ENCODE measurements at places on chromosomes 13 and 19.
A peak's percentile ranks its signal among the peaks of the same experiment; 100 is the strongest.

GRCh38 chr13:44396701-44397580 lies 23.3 kb downstream of the SERP2 start:
- DNase-seq: no peak

- DNase-seq: no peak
Measured at GRCh38 chr19:46984077-46985010, 35.3 kb upstream of the NPAS1 start.

- no peak for DNase-seq
Measured at GRCh38 chr19:51295382-51296126, 15.9 kb upstream of the IGLON5 start.

DNA sequence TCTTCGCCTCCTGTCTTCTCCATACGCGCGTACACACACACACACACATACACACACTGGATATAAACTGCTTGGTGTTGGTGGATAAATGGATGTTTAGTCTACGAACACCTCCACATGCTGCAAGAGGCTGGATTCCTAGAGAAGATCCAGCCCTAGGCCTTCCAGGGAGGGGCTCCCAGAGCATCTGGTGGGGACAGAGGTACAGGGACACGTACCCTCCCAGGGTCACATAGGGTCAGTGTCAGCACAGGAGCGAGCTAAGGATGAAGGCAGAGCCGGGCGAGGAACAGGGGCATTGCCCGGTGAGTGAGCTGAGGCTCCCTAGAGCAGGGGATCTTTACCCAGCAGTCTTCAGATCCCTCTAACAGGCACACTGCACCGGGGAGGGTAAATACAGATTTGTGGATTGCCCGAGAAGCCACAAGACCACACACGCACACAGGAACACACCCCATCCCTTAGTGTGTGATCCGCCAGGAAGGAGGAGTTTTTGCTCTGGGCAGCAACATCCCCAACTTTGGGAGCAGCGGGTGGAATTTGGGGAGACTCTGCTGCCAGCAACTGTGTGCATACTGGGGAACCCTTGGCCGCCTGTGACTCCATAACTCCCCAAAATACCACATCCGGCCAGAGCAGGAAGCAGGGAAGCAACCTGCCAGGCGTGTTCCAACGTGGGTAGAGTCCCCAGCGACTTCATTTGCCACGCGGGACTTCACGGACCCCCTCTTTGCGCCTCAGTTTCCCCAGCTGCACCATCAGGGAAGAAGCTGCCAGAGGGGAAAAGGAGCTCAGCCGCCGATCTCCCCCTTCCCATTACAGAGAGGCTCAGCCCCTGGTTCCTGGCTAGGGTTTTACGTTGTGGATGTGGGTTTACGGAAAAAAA lies 5.8 kb upstream of the TLE2 start:
- peak; percentile 54 for DNase-seq

DNA sequence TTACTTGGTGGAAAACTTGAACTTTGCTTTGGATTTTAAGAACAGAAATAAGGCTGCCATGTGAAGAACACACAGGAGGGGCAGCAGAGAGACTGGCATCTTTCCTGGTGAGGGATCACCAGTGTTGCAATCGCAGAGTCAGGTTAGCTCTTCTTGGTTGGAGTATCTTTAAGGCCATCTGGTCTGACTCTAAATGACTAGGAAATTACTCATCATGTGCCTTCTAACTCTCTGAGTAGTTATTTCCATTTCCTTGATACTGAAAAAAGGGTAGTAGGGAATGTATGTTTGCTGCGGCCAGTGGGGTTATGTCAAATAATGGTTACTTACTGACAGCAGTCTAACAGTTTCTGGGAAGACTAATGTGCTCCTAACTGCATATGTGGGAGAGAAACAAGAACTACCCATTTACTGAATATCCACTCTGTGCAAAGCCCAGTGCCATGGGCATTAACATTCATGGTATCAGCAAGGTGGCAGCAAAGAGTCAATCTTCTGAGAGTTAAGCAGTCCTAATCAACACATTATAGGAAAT lies 122.1 kb downstream of the COG6 start:
- DNase-seq: peak; percentile 23

GRCh38 chr19:40279120-40279551 lies 6.0 kb downstream of the AKT2 start:
- DNase-seq: no peak

DNA sequence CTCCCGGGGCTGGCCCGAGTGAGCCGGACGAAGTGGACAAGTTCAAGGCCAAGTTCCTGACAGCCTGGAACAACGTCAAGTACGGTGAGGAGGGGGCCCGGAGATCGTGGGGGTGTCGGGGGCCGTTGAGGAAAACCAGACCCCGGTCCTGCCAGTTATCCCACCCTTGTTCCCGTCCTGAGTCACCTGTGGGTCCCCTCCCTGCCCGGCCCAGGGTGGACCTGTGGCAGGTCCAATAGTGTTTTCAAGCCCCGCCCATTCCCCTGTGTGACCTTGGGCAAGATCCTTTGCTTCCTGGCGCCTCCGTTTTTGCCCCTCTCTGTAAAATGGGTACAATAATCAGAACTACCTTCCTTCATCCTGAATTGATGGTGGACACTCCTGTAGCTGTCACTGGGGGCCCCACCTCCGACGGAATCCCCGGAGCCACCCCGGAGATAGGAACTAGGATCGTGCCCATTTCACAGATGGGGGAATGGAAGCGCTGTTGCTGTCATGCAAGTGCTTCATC lies 593 bp downstream of the ATG4D start:
- no peak for DNase-seq

- peak; percentile 67 for DNase-seq
Measured at GRCh38 chr19:17830567-17831418, 9.5 kb upstream of the INSL3 start.

DNA sequence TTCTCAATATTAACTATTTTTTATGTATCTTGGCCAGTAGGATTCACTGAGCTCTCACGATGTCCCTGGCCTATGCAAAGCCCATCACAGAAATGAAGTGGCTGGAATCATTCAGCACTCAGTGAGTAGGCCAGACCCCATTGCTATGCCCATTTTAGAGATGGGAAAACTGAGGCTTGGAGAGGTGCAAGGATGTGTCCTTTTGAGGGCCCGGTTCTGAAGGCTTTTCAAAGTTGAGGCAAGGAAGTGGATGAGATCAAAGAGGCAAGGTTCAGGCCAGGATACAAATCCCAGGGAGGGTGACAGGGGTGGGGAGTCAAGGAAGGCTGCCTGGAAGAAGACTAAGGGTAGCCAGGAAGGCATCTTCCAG lies 18.7 kb upstream of the ERCC1 start:
- no peak for DNase-seq

All from stimulated activated CD4-positive, alpha-beta T cell treated with anti-CD3 and anti-CD28 coated beads, Interleukin-2, amount 100 ng/mL, for 48 hours (primary cell).